WTC11 (cell line): ENCODE measurements at places on chromosomes 6 and 20. TPM values are rescaled to one million over a fixed set of nuclear protein-coding genes. Genes with fewer than 3 reads are reported as not detected.

The ASIP gene
- total RNA-seq, result not detected in 3 replicates

The EYS gene
- 0.18 TPM in 1 of 3 replicates, not detected in the others for total RNA-seq

The AGER gene
- 17.7 to 20.0 TPM (median 18.1 TPM) in 3 replicates for total RNA-seq

The PPIL6 gene
- total RNA-seq, result 0.61 to 0.76 TPM (median 0.69 TPM) in 3 replicates

The IMPG1 gene
- total RNA-seq, result not detected in 3 replicates

The SLC4A11 gene
- 30.4 to 39.5 TPM (median 34.5 TPM) in 3 replicates for total RNA-seq

The CCDC170 gene
- 0.25 to 0.57 TPM (median 0.26 TPM) in 3 replicates for total RNA-seq

The POM121L2 gene
- 0.13 to 0.16 TPM in 2 of 3 replicates, not detected in the other for total RNA-seq

The RIMS1 gene
- 0.69 to 1.1 TPM (median 1.1 TPM) in 3 replicates for total RNA-seq

The ZBP1 gene
- not detected in 3 replicates for total RNA-seq

The OPRM1 gene
- total RNA-seq, result not detected in 3 replicates

The FOXA2 gene
- 1.3 to 3.1 TPM (median 1.3 TPM) in 3 replicates for total RNA-seq

The MYB gene
- total RNA-seq, result 4.3 to 6.1 TPM (median 5.1 TPM) in 3 replicates

The CCR6 gene
- not detected in 3 replicates for total RNA-seq

The PLEKHG1 gene
- total RNA-seq, result 2.6 to 3.5 TPM (median 2.7 TPM) in 3 replicates

The PROKR2 gene
- total RNA-seq, result 1.5 to 2.6 TPM (median 2.0 TPM) in 3 replicates

The PXMP4 gene
- 3.3 to 6.0 TPM (median 5.8 TPM) in 3 replicates for total RNA-seq

The MARCKS gene
- 95.1 to 128 TPM (median 126 TPM) in 3 replicates for total RNA-seq

The E2F1 gene
- total RNA-seq, result 34.2 to 44.2 TPM (median 34.5 TPM) in 3 replicates

The ABHD16B gene
- 0.11 TPM in 1 of 3 replicates, not detected in the others for total RNA-seq

The ANGPT4 gene
- 0.20 to 0.32 TPM (median 0.25 TPM) in 3 replicates for total RNA-seq

The SLC12A5 gene
- 6.6 to 8.5 TPM (median 7.2 TPM) in 3 replicates for total RNA-seq

The TP53TG5 gene
- total RNA-seq, result 0.37 to 0.85 TPM in 2 of 3 replicates, not detected in the other

The NOX3 gene
- 0.09 TPM in 1 of 3 replicates, not detected in the others for total RNA-seq

The ANKRD66 gene
- total RNA-seq, result not detected in 3 replicates

The GJA10 gene
- total RNA-seq, result not detected in 3 replicates

The OXT gene
- not detected in 3 replicates for total RNA-seq

The UBD gene
- 0.15 TPM in 1 of 3 replicates, not detected in the others for total RNA-seq

The SLPI gene
- 0.60 to 0.78 TPM (median 0.74 TPM) in 3 replicates for total RNA-seq

The KIF16B gene
- total RNA-seq, result 7.5 to 7.9 TPM (median 7.6 TPM) in 3 replicates

The DEF6 gene
- 11.3 to 12.8 TPM (median 11.4 TPM) in 3 replicates for total RNA-seq

The ZNF334 gene
- 18.7 to 20.1 TPM (median 19.2 TPM) in 3 replicates for total RNA-seq

The ASXL1 gene
- 20.7 to 22.7 TPM (median 21.3 TPM) in 3 replicates for total RNA-seq

The GSTA4 gene
- total RNA-seq, result 12.6 to 24.6 TPM (median 23.1 TPM) in 3 replicates

The SLC35F1 gene
- 9.2 to 11.0 TPM (median 9.4 TPM) in 3 replicates for total RNA-seq

The CDYL gene
- total RNA-seq, result 83.2 to 92.0 TPM (median 89.3 TPM) in 3 replicates

The TPMT gene
- total RNA-seq, result 12.7 to 14.4 TPM (median 13.5 TPM) in 3 replicates

The RIN2 gene
- 2.1 to 4.3 TPM (median 2.8 TPM) in 3 replicates for total RNA-seq

The FOXC1 gene
- total RNA-seq, result 6.1 to 10.7 TPM (median 7.2 TPM) in 3 replicates

The DPM1 gene
- total RNA-seq, result 50.0 to 57.8 TPM (median 50.4 TPM) in 3 replicates

The CLPSL1 gene
- 0.34 to 0.55 TPM (median 0.42 TPM) in 3 replicates for total RNA-seq

The GPR63 gene
- total RNA-seq, result 7.4 to 7.8 TPM (median 7.8 TPM) in 3 replicates

The UNC93A gene
- 0.70 to 3.1 TPM (median 1.8 TPM) in 3 replicates for total RNA-seq

The SIRPB2 gene
- not detected in 3 replicates for total RNA-seq

The SPACA1 gene
- not detected in 3 replicates for total RNA-seq

The RPS6KA2 gene
- total RNA-seq, result 19.2 to 24.2 TPM (median 20.3 TPM) in 3 replicates

The TRAPPC3L gene
- total RNA-seq, result not detected in 3 replicates

The VWA7 gene
- 1.2 to 1.8 TPM (median 1.4 TPM) in 3 replicates for total RNA-seq

The TBXT gene
- 0.15 to 0.50 TPM (median 0.21 TPM) in 3 replicates for total RNA-seq

The NHLRC1 gene
- total RNA-seq, result 1.0 to 1.4 TPM (median 1.2 TPM) in 3 replicates

The CDSN gene
- total RNA-seq, result not detected in 3 replicates

The ARMH2 gene
- not detected in 3 replicates for total RNA-seq
